GM04503 (cell line): ENCODE measurements at places on chromosomes 6 and 20.

DNA sequence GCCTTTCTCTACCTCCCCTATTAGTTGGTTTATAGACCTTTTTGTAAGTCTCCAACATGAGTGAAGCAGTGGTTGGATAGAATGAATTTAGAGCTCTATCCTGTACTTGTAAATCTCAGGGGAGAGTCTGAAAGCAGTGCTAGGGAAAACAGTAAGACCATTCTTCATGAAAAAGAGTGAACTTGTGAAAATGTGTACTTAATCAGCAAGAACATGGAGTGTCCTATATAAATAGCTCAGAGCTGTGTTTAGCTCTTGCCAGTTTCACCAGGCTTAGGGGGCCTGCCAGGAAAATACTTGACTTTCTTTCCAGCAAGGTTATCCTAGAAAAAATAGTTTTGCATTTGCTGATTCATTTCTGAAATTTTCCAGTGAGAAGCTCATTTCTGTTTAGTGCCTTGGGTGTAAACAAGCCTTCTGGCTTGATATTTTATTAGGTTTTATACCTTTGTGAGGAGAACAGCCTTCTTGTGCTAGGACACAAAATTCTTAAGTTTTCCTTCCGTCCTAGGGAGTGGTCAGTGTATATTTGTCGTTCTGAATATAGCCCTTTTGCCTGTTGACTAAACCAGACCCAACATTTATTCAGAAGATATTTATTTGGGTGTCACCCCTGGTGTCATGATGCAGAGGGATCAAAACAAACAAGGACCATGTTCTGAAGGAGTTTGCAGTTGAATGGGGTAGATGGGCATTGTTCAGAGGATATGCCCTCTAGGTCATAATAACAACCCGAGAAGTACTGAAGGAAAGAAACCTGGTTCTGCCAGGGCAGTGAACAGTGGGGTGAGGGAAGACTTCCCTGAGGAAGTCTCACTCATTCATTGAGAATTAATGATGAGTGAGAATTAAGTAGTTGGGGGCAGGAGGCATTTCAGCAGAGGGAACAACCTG is 7.6 kb downstream of the ARFGEF2 start:
- peak; percentile 47 for DNase-seq

GRCh38 chr6:135088281-135088680 is 33.7 kb upstream of the HBS1L start:
- DNase-seq: no peak

GRCh38 chr6:116008470-116009243 is 52.0 kb downstream of the FRK start:
- peak; percentile 75 for DNase-seq

DNA sequence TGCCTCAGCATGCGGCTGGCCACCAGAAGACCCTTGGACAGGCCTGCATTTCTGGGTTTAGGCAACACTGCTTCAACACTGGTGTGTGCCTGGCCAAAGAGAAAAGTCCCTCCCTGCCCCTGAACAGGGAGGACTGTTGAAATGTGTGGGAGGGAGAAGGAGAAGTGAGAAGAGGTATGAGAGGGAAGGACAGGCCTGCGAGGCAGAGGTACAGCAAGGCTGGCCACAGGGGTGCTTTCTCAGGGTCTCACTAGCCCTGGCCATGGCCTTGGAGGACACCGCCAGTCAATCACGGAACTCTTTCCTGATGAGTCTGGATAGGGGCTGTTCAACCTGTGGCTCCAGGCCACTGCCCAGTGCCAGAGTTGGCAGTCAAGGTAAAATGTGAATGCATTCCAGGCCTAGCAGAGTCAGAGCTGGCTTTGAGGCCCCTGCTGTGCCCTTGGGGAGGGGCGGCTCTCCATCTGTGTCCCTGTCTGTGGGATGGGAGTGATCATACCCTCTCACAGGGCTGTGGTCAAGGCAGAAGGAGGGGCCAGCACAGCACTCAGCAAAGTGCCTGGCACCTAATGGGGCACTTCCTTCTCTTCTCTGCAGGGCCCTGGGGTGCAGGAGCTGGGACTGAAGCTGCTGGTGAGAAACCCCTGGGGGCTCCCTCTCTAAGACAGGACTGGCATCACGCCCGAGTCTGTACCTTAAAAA is 43.2 kb upstream of the CDH22 start:
- no peak for DNase-seq

DNA sequence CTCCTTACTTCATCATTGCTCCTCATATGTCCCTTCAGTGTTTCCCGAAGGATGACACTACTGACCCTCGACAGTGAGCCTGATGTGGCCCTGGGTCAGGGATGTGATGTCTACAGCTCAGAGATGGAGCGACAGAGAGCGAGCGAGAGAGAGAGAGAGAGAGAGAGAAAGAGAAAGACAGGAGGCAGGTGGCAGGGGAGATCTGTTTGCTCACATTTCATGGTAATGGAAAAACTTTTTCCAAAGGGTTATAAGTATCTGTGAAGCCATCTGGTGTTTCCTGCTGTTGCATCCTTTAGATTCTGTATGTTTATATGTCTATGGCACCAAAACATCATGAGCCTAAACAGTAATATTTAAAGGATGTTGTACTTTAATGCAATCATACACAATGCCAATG is 77.2 kb downstream of the PPP1R3G start:
- DNase-seq: no peak

GRCh38 chr6:168158980-168159349 is 80.0 kb upstream of the FRMD1 start:
- no peak for DNase-seq

- no peak for DNase-seq
Observed at GRCh38 chr6:113674075-113674474, 183.1 kb upstream of the MARCKS start.

GRCh38 chr6:143002686-143003085 is 57.7 kb upstream of the HIVEP2 start:
- DNase-seq: no peak

DNA sequence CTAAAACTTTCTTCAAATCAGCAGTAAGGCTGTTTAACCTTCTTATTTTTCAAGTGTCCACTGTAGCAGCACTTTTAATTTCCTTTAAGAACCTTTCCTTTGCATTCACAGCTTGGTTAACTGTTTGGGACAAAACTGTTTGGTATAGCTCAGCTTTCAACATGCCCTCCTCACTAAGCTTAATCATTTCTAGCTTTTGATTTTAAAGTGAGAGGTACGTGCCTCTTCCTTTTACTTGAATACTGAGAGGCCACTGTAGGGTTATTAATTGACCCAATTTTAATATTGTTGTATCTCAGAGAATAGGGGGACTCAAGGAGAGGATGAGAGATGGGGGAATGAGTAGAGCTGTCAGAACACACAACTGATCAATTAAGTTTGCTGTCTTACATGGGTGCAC is 129.5 kb upstream of the MMS22L start:
- no peak for DNase-seq

- DNase-seq: no peak
Observed at GRCh38 chr6:124901084-124901483, 61.2 kb upstream of the RNF217 start.

DNA sequence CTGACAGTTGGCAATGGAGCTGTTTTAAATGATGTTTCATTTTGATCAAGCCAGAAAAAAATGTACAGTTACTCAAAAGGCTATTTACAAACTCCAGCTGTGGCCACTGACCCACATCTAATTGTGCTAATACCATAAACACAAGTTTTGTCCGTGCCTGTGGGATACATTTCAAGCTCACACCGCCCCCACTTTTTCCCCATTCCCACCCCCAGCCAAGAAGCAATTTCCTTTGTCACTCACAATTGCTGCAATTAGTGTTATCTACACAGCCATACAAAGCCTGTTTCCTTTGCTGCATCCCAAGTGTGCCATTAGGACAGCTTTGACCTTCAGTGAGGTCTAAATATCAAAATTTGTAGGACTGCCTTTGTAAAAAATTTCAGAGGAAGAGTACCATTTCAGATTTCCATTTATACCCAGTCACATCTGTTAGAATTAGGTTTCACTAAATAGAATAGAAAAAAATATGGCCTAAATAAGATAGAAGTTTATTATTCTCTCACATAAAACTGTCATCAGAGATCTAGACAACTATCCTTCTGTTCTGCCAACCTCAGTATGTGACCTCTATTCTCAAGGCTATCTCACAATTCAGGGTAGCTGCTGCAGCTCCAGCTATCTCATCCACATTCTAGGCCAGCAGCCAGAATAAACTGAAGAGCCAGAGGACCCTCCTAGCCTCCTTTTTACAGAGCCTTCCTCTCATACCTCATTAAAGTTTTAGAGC is 202.6 kb downstream of the NFATC2 start:
- no peak for DNase-seq

DNA sequence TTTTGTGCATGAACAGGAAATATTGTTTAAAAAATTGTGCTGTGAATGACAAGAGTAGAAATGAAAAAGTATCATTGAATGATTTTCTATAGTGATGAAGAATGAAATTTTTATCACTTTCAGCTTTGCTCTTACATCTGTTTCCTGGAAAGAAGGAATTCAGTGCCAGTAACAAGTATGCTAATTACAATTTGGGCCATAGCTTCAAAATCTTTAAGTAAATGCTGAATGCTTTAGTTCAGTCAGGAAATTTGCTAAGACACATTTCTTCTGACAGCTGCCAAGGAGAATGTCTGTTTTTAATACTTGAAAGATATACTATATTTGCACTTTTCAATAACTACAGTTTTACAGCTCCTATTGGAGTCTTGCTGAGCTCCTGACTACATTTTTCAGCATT is 203.7 kb upstream of the RSPO3 start:
- DNase-seq: no peak

DNA sequence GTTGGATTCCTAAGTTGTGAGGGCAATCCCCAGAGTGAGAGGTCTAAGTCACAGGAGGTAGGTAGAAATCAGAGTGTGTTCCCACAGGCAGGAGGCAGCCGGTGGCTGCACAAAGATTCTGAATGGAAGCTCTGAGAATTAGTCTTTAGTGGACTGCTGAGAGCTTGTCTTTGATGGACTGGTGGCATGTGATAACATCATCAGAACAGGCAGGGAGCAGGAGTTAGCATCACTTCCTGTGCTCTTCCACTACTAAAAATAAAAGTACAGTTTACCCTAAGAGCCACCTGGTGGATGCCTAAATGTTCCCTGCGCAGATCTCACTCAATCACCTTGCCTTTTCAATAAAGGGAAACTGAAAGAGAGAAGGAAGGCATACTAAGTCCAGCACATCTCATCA is 294.6 kb upstream of the POU3F2 start:
- DNase-seq: no peak

DNA sequence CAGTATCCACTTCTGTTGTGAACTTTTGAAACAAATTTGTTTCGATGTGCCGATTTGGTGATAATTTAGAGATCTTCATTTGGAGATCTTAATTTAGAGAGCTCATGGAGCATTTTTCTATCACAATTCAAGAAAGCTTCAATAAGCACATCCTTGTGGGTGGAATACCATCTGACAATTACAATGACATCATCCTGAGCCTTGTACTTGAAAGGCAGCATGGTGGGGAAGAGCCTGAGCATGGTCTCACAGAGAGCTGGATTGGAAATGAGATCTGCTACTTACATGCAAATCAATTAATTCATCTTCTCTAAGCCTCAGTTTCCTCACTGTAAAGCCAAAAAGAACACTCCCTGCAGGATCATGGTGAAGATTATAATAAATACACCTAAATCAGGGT is 75.9 kb downstream of the FRK start:
- DNase-seq: no peak

- no peak for DNase-seq
Observed at GRCh38 chr20:25398376-25399036, 7.9 kb upstream of the ABHD12 start.

DNA sequence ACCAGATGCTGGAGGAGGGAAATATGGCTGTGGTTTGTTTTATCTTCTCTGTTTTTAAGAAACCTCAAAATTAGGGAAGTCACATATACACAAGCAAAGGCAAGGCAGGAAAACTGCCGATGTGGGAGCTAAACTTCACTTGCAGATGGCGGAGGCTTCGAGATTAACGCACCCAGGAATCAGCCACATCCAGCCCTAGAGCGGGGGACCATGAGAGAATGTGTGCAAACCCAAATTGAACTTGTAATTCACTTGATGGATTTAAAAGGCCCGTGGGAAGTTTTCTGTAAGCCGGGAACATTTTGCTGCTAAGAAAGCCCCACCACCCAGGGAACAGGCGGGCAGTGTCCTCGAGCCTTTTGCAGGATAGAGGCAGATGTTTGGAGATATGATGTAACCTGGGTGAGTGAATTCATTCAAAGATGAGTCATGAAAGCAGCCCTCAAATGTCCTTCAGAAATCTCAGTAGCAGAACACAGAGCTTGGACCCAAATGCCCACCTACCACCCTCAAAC is 39.9 kb downstream of the PREX1 start:
- DNase-seq: peak; percentile 37

GRCh38 chr6:146912730-146913685 is 291.2 kb upstream of the STXBP5 start:
- DNase-seq: no peak

GRCh38 chr6:46042355-46042999 is 26.8 kb upstream of the CLIC5 start:
- peak; percentile 7 for DNase-seq

DNA sequence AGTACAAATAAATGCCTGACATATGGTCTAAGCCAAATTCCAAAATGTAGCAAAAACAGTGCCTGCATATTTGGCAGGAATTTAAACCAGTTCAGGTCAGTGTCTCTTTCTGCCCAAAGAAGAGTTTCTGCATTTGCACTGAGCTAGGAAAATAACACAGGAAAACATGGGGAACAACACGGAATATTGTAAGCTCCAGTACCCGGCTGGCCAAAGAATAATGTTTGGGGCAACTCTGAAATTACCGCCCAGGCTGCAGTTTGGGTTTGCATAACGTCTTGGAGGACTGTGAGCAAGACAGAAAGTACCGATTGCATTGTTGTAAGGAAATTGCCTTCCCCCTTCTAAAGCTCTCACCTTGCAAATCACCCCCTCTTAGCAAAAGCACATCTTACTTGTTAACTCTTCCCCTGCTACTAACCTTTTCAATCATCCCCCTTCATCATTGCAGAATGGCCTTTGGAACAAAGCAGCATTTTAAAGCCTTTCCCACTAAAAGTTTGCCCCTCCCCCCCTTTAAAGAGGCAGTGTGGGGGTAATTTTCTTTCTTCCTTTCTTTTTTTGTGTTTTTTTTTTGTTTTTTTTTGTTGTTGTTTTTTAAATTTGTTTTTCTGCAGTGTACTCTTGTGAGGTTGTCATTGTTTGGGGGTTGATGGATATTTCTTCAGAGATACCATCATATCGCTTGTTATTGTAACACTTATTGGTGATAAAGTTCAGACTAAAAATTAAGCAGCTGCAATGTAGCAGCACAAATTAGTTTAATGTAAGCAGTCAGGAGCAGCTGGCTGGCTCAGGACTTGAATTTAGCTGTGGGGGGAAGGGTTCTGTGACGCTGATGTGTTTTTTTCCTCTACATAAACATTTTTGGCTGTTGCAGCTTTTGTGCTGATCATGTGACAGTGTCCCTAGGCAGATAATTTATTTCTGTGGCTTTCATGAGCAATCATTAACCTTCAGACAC is 100.0 kb upstream of the CITED2 start:
- no peak for DNase-seq

- DNase-seq: no peak
Observed at GRCh38 chr20:35284992-35285805, 627 bp upstream of the EIF6 start.

- peak; percentile 59 for DNase-seq
Observed at GRCh38 chr6:157667211-157668008, 155.6 kb upstream of the SNX9 start.
